ENCODE measurements at places on chromosomes 6 and 20. TPM values are rescaled to one million over a fixed set of nuclear protein-coding genes. Genes with fewer than 3 reads are reported as not detected.

GRCh38 chr6:64712606-64713005 lies 994.4 kb downstream of the EYS start:
- H3K36me3 ChIP-seq: no peaks in the 10 kb centered on the region
- no peak for DNase-seq
- H3K4me3 ChIP-seq: no peak overlapping the region
- no peak overlapping the region for H3K27ac ChIP-seq
- H3K4me1 ChIP-seq: no peaks in the 10 kb centered on the region
- no peaks in the 10 kb centered on the region for H3K27me3 ChIP-seq

GRCh38 chr6:147195510-147195909 lies 8.7 kb upstream of the STXBP5 start:
- DNase-seq: no peak
- H3K27me3 ChIP-seq: no peaks in the 10 kb centered on the region
- H3K36me3 ChIP-seq: no peaks in the 10 kb centered on the region
- H3K4me1 ChIP-seq: no peaks in the 10 kb centered on the region
- H3K27ac ChIP-seq: no peak overlapping the region

DNA sequence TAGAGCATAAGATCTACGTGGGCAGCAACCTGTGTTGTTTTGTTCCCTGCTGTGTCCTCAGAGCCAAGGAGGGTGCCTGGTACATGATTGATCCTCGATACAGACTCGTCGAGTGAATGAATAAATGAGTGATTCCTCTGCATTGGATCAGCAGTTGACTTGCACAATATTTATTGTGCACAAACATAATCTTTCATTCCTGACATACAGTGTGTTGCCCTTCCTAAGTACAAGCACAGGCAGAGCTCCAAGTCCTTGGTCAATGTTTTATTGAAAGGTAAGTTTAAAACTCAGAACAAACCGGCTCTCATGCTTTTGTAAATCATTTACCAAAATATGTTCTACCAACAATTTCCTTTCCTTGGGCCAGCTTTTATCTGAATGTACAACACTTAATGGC lies 57.4 kb downstream of the STMND1 start:
- H3K27me3 ChIP-seq: no peaks in the 10 kb centered on the region
- no peak for DNase-seq
- H3K36me3 ChIP-seq: no peaks in the 10 kb centered on the region
- no peaks in the 10 kb centered on the region for H3K4me1 ChIP-seq

DNA sequence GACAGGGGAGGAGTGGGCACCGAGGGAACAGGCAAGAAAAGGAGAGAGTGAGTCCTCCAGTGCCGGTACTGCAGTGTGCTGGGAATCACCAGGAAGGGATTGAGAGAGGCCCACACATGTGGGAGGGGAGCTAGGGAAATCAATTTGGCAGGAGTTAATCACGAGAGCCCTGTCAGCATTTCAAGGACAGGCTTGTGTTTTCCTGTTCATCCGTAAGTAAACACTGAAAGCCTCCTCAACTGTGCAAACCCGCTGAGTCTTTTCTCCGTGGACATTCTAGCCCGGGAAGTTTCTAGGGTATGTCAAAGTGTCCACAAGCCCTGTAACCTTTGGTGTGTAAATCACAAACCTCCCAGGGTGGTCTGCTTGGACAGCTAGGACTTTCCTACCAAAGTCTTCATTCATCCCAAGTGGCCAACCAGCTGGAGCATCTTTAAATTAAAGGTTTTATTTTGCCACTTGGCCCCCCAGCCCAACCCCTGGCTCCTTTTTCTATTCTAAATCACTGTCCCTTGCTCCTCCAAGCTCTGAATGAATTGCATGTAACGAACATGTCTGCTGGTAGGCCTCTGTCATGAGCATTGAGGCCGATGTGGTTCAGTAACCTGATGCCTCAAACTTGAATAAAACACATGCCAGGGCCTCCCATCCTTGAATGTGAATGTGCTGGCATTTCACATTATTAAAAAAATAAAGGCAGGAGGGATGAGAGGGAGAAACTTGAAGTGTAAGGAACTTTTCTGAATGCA lies 149.1 kb downstream of the ZNF217 start:
- H3K27me3 ChIP-seq: no peaks in the 10 kb centered on the region
- no peak overlapping the region for H3K4me3 ChIP-seq
- no peak for DNase-seq
- no peak overlapping the region for H3K27ac ChIP-seq
- H3K4me1 ChIP-seq: no peaks in the 10 kb centered on the region
- no peaks in the 10 kb centered on the region for H3K36me3 ChIP-seq

GRCh38 chr6:75932067-75932466 lies 140.4 kb downstream of the IMPG1 start:
- H3K4me1 ChIP-seq: no peaks in the 10 kb centered on the region
- H3K36me3 ChIP-seq: no peaks in the 10 kb centered on the region
- H3K4me3 ChIP-seq: no peak overlapping the region
- no peak overlapping the region for H3K27ac ChIP-seq
- H3K27me3 ChIP-seq: no peaks in the 10 kb centered on the region

GRCh38 chr6:129659590-129660345 lies 50.2 kb downstream of the ARHGAP18 start:
- no peaks in the 10 kb centered on the region for H3K36me3 ChIP-seq
- DNase-seq: peak; percentile 60
- no peak overlapping the region for H3K4me3 ChIP-seq
- H3K4me1 ChIP-seq: peaks cover 39% of the 10 kb centered on the region

DNA sequence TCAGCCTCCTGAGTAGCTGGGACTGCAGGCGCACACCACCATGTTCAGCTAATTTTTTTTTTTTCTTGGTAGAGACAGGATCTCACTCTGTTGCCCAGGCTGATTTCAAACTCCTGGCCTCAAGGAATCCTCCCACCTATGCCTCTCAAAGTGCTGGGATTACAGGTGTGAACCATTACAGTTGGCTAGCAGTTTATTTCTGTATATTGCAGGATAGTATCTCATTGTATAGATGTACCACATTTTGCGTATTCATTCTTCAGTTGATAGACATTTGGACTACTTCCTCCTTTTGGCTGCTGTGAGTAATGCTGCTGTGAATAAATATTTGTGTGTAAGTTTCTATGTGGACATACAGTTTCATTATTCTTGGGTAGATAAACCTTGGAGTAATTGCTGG lies 32.9 kb downstream of the ASXL1 start:
- H3K27ac ChIP-seq: no peak overlapping the region
- peaks cover 4% of the 10 kb centered on the region for H3K36me3 ChIP-seq
- H3K4me3 ChIP-seq: no peak overlapping the region
- DNase-seq: no peak

GRCh38 chr20:57450931-57451330 lies 59.7 kb downstream of the RBM38 start:
- H3K4me1 ChIP-seq: no peaks in the 10 kb centered on the region
- no peaks in the 10 kb centered on the region for H3K36me3 ChIP-seq
- H3K27me3 ChIP-seq: no peaks in the 10 kb centered on the region

- no peak overlapping the region for H3K27ac ChIP-seq
- H3K27me3 ChIP-seq: no peaks in the 10 kb centered on the region
- H3K4me1 ChIP-seq: 0 out of 2 replicates have a peak, but pooled peaks cover 3% of the 10 kb centered on the region
- DNase-seq: no peak
- H3K4me3 ChIP-seq: no peak overlapping the region
These were observed 203.8 kb upstream of the PCSK2 start for GRCh38 chr20:17023036-17023435.

DNA sequence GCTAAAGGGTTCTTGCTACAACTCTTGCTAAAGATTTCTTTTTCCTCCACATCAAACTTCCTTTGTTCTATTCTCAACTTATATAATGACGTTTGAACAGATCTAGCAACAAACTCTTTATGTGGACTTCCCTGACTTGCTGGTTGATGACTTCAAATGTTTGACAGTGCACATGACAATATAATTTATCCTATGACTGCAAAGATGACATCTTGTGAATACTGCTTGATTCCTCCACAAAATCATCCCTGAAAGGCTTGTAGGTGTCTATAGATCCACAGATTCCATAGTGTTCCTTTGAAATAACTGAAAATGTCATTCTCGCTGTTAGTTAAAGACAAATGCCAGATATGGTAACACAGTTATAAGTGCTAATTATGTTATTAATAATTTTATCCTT lies 478.9 kb downstream of the NKAIN2 start:
- no peaks in the 10 kb centered on the region for H3K36me3 ChIP-seq
- no peak for DNase-seq
- no peaks in the 10 kb centered on the region for H3K4me1 ChIP-seq
- H3K4me3 ChIP-seq: no peak overlapping the region

DNA sequence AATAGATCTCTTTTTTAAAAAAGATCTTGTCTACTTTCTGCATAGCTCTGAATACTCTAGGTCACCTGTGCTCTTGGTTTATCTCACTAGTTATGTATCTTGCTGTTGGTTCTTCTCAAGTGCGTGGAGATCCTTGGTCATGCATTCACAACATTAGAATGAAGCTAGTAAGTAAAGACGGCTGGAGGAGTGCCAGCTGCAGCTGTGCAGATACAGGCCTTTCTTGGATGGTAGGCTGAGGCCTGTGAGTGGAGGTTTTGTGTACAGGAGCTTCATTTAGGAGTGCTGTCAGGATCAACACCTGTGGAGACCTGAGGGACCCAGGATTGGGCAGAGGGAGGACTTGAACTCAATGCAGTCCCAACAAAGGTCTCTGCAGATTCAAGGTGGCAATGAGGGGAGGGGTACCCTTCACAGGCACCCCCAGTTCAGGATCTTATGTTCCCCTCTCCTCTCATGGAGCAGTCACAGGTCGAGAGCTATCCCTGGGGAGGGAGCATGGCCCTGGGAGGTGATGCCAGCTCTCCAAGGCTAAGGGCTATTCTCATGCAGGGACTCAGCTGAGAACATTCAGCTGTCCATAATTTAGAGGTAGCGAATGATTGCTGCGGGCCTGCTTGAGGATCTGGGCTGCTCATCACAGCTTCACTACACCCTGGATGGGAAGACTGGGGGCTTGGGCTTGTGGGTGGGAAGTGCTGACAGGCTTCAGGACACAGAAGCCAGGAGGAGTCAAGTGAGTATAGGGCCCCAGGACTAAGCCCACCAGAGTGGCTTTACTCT lies 98.9 kb upstream of the ENPP5 start:
- no peaks in the 10 kb centered on the region for H3K27me3 ChIP-seq
- H3K4me1 ChIP-seq: no peaks in the 10 kb centered on the region
- H3K27ac ChIP-seq: no peak overlapping the region
- H3K4me3 ChIP-seq: no peak overlapping the region

DNA sequence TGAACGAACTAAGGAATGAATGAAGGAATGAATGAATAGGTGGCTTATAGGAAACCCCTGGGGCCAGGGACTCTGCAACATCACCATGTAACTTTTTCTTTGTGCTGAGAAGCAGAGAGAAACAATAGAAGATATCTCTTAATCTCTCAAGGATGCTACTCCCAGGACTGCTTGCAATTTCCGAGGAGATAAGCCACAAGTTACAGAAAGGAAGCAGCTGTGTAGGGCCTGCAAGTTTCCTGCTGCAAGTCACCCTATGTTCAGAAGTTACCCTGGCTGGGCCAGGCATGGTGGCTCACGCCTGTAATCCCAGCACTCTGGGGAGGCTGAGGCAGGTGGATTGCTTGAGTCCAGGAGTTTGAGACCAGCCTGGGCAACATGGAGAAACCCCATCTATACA lies 7.3 kb upstream of the MAVS start:
- no peaks in the 10 kb centered on the region for H3K27me3 ChIP-seq
- no peak for DNase-seq
- H3K4me3 ChIP-seq: no peak overlapping the region
- no peak overlapping the region for H3K27ac ChIP-seq

GRCh38 chr20:16106191-16106849 lies 466.9 kb downstream of the KIF16B start:
- no peaks in the 10 kb centered on the region for H3K36me3 ChIP-seq
- no peak overlapping the region for H3K27ac ChIP-seq
- no peak for DNase-seq
- no peak overlapping the region for H3K4me3 ChIP-seq
- H3K27me3 ChIP-seq: no peaks in the 10 kb centered on the region
- no peaks in the 10 kb centered on the region for H3K4me1 ChIP-seq

GRCh38 chr6:132268209-132268608 lies 133.1 kb downstream of the MOXD1 start:
- H3K4me1 ChIP-seq: no peaks in the 10 kb centered on the region
- H3K27me3 ChIP-seq: no peaks in the 10 kb centered on the region
- no peak overlapping the region for H3K4me3 ChIP-seq
- no peaks in the 10 kb centered on the region for H3K36me3 ChIP-seq
- no peak for DNase-seq

- DNase-seq: no peak
- H3K27me3 ChIP-seq: no peaks in the 10 kb centered on the region
- no peaks in the 10 kb centered on the region for H3K36me3 ChIP-seq
These were observed 1.1 kb downstream of the PPP1R18 start for GRCh38 chr6:30685157-30686008.

- no peak overlapping the region for H3K27ac ChIP-seq
- no peaks in the 10 kb centered on the region for H3K36me3 ChIP-seq
- DNase-seq: no peak
- H3K4me3 ChIP-seq: no peak overlapping the region
- H3K4me1 ChIP-seq: peaks cover 7% of the 10 kb centered on the region
- H3K27me3 ChIP-seq: no peaks in the 10 kb centered on the region
These were observed 41.7 kb downstream of the SLC16A10 start for GRCh38 chr6:111129013-111129412.

- H3K36me3 ChIP-seq: no peaks in the 10 kb centered on the region
- no peak overlapping the region for H3K27ac ChIP-seq
- DNase-seq: no peak
- no peak overlapping the region for H3K4me3 ChIP-seq
These were observed 69.9 kb upstream of the PDE10A start for GRCh38 chr6:165732696-165733488.

GRCh38 chr6:144683216-144684070 lies 398.3 kb downstream of the UTRN start:
- DNase-seq: no peak
- H3K27ac ChIP-seq: no peak overlapping the region
- H3K36me3 ChIP-seq: no peaks in the 10 kb centered on the region

GRCh38 chr6:5278047-5278446 lies 16.7 kb downstream of the FARS2 start:
- no peaks in the 10 kb centered on the region for H3K4me1 ChIP-seq
- no peak overlapping the region for H3K4me3 ChIP-seq
- DNase-seq: no peak
- H3K36me3 ChIP-seq: no peaks in the 10 kb centered on the region
- H3K27me3 ChIP-seq: no peaks in the 10 kb centered on the region

DNA sequence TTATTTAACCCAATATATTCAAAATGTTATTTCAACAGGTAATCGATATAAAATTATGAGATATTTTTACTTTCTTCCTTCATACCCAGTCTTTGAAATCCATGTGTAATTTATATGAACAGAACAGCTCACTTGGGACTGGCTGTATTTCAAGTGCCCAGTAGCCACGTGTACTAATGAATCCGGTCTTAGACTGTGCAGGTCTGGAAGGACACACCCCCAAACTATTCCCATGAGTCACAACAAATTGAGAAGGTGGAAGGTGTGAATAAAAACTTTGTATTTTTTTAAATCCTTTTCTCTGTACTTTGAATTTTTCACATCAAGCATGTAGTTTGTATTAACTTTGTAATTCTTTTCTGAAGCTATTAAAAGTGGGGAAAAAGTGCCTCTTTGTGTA lies 2.8 kb downstream of the UNC5CL start:
- peaks cover 44% of the 10 kb centered on the region for H3K4me1 ChIP-seq
- no peaks in the 10 kb centered on the region for H3K27me3 ChIP-seq
- no peak overlapping the region for H3K4me3 ChIP-seq

- H3K27me3 ChIP-seq: no peaks in the 10 kb centered on the region
- no peak overlapping the region for H3K4me3 ChIP-seq
- no peak for DNase-seq
- H3K36me3 ChIP-seq: no peaks in the 10 kb centered on the region
- peaks cover 10% of the 10 kb centered on the region for H3K4me1 ChIP-seq
These were observed 12.9 kb upstream of the DSP start for GRCh38 chr6:7528565-7528964.

The EPHA7 gene
- not detected for total RNA-seq

The KHDRBS2 gene
- not detected for total RNA-seq

The PCK1 gene
- total RNA-seq: 0.42 TPM

The PRPH2 gene
- total RNA-seq: not detected

The TAF11 gene
- 28.3 TPM for total RNA-seq

The EPB41L2 gene
- 106 TPM for total RNA-seq

Measured in Caco-2 (cell line).